ENCODE measurements at places on chromosomes 11 and 22. TPM values are rescaled to one million over a fixed set of nuclear protein-coding genes. Genes with fewer than 3 reads are reported as not detected.

GRCh38 chr11:20158597-20159257 is 1.5 kb downstream of the DBX1 start:
- H3K4me1 ChIP-seq = peaks cover 47% of the 10 kb centered on the region
- DNase-seq = peak; percentile 45
- no peak overlapping the region for H3K4me3 ChIP-seq
- peaks cover 69% of the 10 kb centered on the region for H3K27me3 ChIP-seq
- H3K36me3 ChIP-seq = no peaks in the 10 kb centered on the region
- no peak overlapping the region for H3K27ac ChIP-seq

DNA sequence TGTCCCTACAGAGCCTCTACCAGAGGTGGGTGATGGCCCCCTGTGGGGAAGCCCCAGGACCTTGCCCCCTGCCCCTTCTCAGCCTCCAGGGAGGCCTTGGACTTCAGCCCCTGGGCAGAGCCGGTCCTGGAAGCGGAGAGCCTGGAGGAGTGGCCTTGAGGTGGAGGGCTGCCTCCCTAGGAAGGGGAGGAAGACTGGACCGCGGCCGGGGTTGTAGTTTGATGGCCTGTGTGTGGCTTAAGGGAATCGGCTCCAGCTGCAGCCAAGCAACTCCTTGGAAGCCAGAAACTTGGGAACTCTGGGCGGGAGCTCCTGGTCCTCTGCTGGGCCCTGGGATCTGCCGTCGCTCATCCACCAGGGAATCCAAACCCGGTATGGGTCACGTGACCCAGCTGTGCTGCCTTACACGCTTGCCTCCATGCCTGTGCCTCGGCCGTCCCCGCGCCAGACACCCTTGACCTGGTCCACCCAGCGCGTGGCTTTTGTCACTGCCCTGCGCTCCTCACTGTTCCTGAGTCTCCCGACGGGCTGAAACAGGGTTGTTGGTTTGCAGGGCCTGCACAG is 23.5 kb upstream of the ARHGAP8 start:
- no peak for DNase-seq
- peaks cover 4% of the 10 kb centered on the region for H3K36me3 ChIP-seq
- H3K4me3 ChIP-seq = no peak overlapping the region
- peaks cover 3% of the 10 kb centered on the region for H3K4me1 ChIP-seq
- H3K27ac ChIP-seq = no peak overlapping the region
- H3K27me3 ChIP-seq = no peaks in the 10 kb centered on the region

APOBEC3F gene
- 12.3 TPM for total RNA-seq

DNA sequence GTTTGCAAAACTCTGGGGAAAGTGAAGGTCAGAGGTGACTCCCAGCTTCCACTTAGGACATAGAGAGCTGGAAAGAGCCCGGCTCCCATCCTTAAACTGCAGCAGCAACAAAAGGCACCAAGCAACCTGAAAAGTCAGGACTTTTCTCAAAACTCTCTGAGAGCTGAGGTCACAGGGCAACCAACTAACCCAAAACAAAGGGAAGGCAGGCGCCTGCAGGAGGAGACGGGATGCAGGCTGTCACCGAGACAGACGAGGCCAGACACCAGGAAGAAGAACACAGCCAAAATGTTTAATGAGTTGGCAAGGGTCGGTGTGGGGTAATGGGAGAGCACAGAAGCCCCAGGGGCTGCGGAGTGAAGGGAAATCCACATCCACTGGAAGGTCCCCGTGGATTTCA is 19.9 kb downstream of the ASCL2 start:
- H3K4me3 ChIP-seq = no peak overlapping the region
- no peaks in the 10 kb centered on the region for H3K4me1 ChIP-seq
- no peak for DNase-seq
- H3K27ac ChIP-seq = no peak overlapping the region

OR2D2 gene
- not detected for total RNA-seq
